ENCODE measurements at places on chromosomes 4 and X. TPM values are rescaled to one million over a fixed set of nuclear protein-coding genes. Genes with fewer than 3 reads are reported as not detected.

The NALF2 gene
- total RNA-seq, result 0.10 TPM

The FAAH2 gene
- 3.3 TPM for total RNA-seq

The BCAP31 gene
- total RNA-seq, result 84.2 TPM

The MND1 gene
- 7.2 TPM for total RNA-seq

The DACH2 gene
- 0.72 TPM for total RNA-seq

The UPF3B gene
- 1.8 TPM for total RNA-seq

The L1CAM gene
- total RNA-seq, result 17.5 TPM

The SLC9B1 gene
- 2.7 TPM for total RNA-seq

The HSD17B13 gene
- total RNA-seq, result not detected

The SLC10A4 gene
- total RNA-seq, result 1.8 TPM

DNA sequence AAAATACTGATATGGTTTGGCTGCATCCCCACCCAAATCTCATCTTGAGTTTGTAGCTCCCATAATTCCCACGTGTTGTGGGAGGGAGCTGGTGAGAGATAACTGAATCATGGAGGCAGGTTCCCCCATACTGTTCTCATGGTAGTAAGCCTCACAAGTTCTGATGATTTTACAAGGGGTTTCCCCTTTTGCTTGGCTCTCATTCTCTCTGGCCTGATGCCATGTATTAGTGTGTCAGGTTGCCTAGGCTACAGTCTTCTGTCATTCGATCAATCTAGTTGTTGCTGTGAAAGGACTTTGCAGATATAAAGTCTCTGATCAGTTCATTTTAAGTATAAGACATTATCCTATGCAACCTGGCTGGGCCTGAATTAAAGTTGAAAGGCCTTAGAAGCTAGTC is 209.3 kb upstream of the MAOA start:
- DNase-seq, result no peak

DNA sequence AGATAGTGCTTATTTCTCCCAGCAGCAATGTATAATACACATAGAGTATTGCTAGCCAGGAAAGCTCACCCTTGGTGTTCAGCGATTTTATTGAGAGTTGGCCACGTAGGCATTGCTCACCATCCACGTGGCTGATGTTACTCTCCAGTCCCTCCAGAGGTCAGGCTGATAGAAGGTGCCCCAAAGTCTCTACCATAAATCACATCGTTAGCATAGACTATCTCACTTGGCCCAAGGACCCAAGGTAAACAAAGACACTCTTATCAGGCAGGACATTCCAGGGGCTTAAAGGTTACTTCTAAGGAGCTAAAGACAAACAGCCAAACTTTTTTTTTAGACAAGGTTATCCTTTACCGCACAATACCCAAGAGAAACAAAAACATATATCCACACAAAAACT is 30.3 kb upstream of the RGN start:
- DNase-seq, result no peak

DNA sequence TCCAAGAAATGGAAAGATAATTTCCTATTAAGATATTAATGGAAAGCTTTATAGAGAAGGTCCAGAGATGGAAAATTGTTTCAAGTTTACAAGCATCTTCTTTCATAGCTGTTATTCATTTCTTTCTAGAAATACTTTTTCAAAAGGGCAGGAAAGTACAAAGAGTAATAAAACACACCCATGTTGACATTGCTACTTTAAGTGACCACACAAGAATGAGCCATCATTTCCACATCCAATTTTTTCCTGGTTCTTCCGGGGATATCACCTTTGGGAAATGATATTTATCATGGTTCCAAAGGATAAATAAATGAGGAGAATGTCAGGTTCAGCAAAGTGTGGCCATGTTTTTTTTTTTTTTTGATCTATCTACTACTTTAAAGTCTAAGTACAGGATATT is 4.5 kb downstream of the GLRA2 start:
- no peak for DNase-seq

- DNase-seq, result no peak
These were observed 27.5 kb downstream of the LNX1 start for GRCh38 chr4:53563824-53564223.

GRCh38 chrX:36528661-36529060 is 479.5 kb upstream of the FAM47C start:
- DNase-seq, result no peak

- no peak for DNase-seq
These were observed 17.9 kb upstream of the CDKN2AIP start for GRCh38 chr4:183426507-183426906.

- DNase-seq, result no peak
These were observed 194.4 kb upstream of the RPL34 start for GRCh38 chr4:108425988-108426387.

DNA sequence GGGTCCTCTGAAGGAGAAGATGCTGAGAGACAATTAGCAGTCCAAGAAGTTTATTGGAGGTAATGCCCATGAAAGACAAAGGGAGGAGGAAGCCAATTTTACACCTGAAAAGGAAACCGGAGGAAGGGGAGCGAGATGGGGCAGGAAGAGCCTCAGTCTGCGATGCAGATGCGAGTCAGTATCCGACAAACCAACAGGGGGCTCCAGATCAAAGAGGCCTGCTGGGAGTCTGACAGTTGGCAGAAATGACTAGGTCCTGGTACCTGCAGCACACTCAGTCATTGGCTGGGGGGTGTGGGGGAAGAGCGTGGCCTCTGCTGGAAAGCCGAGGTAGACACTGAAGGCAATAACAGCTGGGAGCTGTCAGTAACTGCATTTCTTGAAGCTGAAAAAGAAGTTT is 231.1 kb upstream of the CENPE start:
- DNase-seq, result no peak

GRCh38 chrX:30620980-30621618 is 32.1 kb upstream of the GK start:
- DNase-seq, result peak; percentile 2

DNA sequence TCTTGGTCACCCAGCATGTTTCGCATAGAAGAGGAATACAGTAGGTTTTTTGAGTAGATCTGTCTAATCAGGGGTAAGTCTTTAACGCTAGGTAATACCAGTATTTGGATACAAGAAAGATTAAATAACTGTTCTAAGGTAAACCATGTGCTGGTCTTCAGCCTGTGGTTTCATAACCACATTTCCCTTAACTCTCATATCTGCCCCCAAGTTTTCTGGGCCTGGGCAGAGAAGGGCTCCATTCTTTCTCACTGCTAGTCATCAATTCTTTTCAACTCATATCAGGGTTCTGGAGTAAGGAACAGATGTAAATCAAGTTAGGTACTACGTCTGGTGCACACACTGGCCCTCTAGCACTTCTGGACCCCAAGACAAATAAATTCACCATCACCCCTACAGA is 49.0 kb downstream of the DHX15 start:
- no peak for DNase-seq

DNA sequence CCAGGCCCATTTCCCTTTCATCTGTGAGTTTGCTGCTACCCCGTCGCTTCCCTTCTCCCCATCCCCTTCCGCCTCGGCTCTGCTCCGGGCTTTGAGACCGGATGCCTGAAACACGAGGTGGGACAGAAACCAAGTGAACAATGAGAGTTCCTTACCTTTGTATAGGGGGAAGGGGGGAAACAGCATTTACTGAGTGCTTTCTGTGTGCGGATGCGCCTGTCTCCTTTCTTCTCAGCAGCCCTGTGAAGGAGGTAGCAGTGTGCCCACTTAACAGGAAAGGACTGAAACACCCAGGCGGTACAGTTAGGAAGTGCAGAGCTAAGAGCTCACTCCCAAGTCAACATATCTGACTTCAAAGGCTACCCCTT is 43.2 kb upstream of the TMSB15B start:
- DNase-seq, result no peak

GRCh38 chrX:54530357-54530900 is 410 bp downstream of the GNL3L start:
- no peak for DNase-seq

- DNase-seq, result peak; percentile 96
These were observed 1.1 kb downstream of the HSPA4L start for GRCh38 chr4:127783026-127783769.

GRCh38 chrX:149871940-149872339 is 9.0 kb upstream of the MAGEA8 start:
- no peak for DNase-seq
